ENCODE measurements at places on chromosomes 3 and 15.

GRCh38 chr15:50278496-50278895 is 13.0 kb upstream of the HDC start:
- DNase-seq = no peak

- no peak for DNase-seq
Measured at GRCh38 chr3:180457225-180457624, 144.7 kb upstream of the TTC14 start.

DNA sequence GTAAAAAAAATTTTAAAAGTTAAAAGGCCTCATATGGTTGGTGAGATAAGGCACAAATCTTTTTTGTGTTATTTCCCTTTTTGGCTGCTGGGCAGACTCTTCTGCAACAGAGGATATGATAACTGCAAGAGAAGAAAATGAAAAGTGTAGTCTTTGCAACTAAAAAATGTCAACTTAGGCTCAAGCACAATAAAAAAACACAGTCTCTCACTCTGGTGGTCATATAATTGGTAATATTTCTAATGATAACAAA is 15.4 kb downstream of the COMMD2 start:
- DNase-seq = no peak

DNA sequence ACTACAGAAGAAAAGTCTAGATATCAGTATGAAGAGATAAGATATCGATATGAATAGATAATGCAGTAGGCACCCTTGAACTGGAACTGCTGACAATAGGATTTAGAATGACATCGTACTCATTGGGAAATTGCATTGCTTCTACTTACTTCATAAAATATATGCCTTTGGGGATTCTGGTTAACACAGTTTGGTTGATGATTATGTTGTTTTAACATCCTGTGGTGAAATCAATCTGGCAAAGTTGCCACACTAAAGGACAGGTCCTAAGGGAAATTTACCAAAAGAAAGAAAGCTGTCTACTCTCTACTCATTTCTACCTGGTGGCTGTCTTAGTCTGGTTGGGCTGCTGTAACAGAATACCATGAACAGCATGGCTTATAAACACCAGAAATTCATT is 417.4 kb upstream of the DPH6 start:
- no peak for DNase-seq

DNA sequence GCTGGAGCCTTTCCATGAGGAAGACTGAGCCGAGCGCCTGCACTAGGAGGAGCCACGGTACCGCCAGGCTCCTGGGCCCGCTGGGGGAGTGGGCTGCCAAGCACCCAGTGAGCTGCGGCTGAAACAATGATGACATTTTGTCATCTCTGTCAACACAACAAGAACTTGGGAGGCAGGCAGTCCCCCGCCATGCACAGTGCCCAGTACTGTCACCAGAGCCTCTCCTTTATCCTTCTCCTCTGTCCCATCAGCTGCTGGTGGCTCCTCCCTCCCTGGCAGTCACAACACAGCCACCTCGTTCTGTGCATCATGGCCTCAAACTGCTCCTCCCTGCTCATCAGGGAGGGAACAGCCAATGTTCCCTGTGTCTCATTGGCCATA is 34.0 kb upstream of the PCSK6 start:
- DNase-seq = no peak

All from T-helper 22 cell (primary cell).